ENCODE measurements at places on chromosomes 3 and 15.

DNA sequence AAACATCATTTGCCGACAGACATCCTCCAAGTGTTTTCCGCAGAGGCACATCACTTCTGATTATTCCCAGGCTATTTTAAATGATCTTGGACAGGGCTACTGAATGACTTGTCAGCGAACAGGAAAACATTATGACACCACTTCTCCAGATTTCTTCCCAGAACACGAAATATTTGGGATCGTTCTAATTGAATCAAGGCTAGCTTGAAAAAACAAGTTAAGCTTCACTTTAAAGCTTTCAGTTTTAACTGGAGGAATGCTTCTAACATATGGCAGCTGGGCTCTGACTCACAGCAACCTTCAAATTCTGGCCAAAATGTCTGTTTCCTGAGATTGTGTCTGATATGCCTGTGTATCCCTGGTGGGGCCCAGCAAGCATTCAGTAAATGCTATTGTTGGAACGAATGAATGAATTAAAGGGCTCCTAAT is 127.0 kb upstream of the ICE2 start:
- DNase-seq = peak; percentile 89

DNA sequence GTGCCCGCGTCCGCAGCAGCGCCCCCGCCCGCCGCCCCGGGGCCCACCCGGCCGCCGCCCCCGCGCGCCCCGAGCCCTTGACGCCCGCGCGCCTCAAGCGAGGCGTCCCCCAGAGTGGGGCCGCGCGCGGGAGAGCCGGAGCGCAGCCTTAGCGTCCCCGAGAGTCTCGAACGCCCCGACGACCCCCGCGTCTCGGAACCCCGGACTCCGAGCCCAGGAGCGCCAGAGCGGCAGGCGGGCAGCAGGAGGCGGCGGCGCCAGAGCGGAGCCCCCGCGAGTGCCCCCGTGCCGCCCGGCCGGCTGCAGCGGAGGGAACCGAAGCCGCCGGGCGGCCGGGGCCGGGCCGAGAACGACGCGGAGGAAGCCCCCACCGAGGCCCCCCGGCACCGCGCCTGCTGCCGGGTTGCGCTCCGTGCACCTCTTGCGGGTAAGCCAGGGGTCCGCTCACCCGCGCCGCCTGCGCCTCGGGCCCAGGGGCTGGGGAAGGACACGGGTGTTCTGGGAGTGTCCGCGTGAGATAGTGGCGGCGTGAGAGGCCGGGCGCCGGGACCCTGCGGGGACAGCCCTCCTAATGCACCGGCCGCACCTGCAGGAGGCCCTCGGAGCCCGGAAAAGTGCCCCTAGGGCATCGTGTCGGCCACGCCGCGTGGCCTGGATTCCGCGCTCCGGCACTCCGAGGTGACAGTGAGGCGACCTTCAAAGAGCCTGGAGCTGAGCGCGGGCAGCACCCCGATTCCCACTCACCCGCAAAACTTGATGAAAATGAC is 52.0 kb upstream of the ULK4 start:
- DNase-seq = peak; percentile 57

DNA sequence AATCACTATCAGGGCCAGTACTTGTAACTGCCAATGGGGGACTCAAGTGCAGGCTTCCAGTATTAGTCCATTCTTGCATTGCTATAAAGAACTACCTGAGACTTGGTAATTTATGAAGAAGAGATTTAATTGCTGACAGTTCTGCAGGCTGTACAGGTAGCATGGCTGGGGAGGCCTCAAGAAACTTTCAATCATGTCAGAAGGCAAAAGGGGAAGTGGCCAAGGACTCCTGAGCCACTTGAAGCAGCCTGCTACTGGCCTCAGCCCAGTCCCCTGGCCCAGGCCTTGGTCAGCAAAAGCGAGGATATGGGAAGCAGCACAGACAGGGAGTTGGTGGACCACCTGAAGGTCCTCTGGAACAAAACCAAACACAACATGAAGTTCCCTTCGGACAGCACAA is 29.2 kb upstream of the OR5K1 start:
- no peak for DNase-seq

DNA sequence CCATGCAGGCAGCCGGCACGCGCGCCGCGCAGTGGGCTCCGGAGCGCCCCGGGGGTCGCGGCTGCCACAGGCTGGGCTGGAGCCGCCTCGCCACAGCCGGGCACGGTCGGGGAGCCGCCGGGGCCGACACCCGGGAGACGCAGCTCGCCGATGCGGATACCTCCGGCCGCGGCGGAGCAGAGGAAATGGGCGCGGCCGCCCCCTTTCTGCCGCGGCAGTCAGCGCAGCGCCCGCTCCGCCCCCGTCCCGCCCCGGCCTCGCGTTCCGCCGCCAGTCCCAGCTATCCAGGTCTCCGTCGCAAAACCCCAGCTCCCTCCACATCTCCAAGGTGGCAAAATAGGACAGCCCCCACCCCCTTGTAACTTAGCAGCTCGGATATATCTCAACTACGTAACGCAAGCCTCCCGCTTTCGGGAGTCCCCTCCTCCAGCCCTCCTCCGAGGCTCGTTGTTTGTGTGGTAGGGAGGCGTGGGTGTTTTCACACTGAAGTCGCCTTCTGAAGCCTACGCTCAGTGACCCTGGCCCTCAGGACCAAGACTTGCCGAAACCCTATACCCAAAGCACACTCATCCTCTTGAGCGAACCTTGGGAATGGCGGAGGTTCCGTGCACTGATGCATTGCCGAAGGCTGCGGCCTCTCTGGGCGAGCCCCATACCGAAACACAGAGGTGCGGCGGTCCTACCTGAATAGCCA is at the start of gene SH3BP5:
Gene SH3BP5 (minus strand): TSS at position 182 of the 694 bp plus-strand sequence. CDS start 178 bp downstream, at position 4.
- peak; percentile 93 for DNase-seq

DNA sequence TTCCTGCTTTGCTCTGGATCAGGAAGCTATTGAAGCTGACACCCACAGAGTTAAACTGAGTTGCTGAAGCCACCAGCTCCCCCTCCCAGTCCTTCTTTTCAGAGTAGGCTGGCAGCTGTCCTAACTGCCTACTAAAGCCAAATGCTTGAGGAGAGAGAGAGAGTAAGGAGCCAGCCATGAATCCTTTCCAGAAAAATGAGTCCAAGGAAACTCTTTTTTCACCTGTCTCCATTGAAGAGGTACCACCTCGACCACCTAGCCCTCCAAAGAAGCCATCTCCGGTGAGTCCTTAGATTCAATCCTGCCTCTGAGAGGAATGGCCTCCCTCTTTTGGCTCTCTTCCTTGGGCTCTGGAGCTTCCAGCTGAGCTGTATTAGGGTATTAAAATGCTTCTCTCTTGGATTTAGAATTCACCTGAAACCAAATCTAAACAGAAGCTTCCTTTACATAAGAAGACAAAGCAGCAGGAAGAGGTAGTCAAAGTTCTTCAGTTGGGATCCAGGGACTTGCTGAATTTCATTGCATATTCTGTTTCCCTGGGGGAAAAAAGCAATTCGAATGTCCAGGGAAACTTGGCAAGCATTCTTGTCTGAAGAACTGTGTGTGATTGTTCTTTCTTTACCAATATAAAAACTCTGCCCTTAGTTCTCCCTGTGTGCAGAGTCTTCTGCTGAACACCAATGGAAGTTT is at the start of gene SLC15A2:
Gene SLC15A2 (plus strand): TSS at position 101 of the 690 bp plus-strand sequence. CDS start 76 bp downstream, at position 177.
- DNase-seq = peak; percentile 26

DNA sequence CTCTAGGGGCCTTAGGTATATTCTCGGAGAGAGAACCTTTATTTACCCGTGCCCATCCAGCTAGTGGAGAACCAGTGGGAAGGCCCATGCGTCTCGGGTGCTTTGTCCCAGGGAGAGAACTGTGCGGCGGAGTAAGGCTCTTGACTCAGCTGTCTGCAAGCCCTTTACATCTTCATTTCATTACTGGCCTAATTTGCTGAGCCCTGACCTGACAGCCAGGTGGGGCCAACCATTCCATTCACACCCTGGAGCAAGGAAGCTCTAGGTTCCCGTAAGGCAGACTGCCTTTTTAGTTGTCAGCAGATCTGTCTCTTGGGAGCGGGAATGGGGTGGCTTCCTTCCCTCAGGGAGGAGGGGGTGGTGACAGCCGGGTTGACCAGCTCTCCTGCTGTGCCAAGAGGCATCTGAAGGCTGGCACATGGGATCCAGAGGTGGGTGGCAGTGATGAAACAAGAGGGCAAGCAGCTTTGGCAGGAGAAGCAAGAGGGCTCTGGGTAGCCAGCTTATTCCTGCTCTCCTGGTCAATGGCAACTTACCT is 36.4 kb downstream of the SV2B start:
- no peak for DNase-seq

- no peak for DNase-seq
These were observed 414.9 kb downstream of the NAALADL2 start for GRCh38 chr3:175274056-175274455.

DNA sequence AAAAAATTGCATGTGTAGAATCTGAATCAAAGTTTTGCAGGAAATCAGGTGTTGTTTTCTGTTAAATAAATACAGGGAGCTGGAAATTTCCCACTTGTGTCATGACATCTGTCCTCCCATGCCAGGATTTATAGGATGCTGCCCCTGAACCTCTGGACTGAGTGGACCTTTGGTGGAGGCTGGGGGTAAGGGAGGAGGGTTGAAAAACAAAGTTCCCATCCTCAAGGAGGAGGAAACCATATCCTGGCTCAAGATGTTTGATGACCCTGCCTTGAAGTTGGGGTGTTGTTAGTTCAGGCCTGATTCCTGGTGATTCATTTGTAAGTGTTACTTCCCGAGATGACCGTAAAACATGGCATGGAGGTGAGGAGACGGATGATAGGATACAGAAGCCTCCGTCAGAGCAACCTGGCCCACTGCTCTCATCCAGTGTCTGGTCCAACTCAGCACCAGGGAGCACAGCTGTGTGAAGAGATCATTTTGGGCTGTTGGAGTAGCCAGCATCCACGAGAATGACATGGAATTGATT is 223.6 kb downstream of the CACNA2D3 start:
- DNase-seq = no peak

GRCh38 chr3:30604093-30604492 is 2.3 kb upstream of the TGFBR2 start:
- DNase-seq = no peak

- peak; percentile 64 for DNase-seq
These were observed 7.8 kb upstream of the CAMP start for GRCh38 chr3:48215466-48215865.

GRCh38 chr3:188791311-188791710 is 380.5 kb upstream of the TPRG1 start:
- no peak for DNase-seq
